ENCODE measurements at places on chromosomes 16 and 17.

DNA sequence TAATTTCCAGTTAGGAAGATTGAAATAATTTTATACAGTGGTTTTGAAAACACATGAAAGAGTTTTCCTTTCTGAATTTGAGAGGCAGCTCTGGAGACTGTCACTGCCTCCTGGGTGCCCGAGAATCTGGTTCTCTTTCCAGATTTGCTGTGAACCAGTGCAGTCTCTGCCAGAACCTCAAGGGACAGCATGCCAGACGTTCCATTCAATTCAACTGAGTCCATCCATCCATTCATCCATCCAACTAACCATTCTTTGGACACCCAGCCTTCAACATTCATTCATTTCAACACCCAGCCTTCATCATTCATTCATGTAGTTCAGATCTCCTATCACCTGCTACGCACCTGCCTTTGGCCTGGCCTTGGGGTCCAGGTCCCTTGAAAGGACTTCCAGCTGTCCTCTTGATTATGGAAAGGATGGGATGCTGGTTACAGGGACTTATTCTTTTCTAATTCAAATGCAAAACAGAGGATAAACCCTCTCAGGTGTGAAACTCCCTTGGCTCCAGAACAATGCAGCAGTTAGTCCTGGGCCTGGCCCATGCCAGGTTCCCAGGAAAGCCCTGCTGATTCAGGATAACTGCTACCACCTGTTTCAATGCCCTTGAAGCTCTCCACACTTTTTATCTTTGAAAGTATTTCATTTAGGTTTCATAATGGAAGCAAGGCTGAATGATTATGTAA, 68.7 kb downstream of the WSCD1 start:
- no peak for DNase-seq

- no peak for DNase-seq
Observed at GRCh38 chr17:77571155-77571981, 387.1 kb upstream of the TNRC6C start.

GRCh38 chr16:80717611-80718010, 86.8 kb downstream of the CDYL2 start:
- no peak for DNase-seq

GRCh38 chr16:86635176-86635876, 57.0 kb downstream of the FOXL1 start:
- DNase-seq, result no peak
